ENCODE measurements at places on chromosomes 5 and 9.

DNA sequence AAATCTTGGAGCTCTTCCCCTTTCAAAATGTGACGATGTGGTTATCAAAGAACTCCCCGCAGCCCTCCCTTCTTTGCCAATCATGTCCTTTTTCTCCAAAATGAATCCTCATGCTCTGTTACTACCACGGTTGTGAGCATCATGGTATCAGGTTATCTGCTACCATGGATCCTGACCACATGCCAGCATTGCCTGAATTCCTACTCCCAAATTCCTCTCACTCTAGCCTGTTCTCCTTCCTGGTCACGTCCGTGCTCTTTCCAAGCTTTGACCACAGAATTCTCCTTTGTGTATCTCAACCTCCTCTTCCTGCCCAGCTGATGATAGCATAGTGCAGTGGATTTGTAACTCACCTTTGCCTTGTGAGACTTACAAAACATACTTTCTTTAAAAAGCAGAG, 59.5 kb upstream of the FBXL7 start:
- DNase-seq, result no peak

DNA sequence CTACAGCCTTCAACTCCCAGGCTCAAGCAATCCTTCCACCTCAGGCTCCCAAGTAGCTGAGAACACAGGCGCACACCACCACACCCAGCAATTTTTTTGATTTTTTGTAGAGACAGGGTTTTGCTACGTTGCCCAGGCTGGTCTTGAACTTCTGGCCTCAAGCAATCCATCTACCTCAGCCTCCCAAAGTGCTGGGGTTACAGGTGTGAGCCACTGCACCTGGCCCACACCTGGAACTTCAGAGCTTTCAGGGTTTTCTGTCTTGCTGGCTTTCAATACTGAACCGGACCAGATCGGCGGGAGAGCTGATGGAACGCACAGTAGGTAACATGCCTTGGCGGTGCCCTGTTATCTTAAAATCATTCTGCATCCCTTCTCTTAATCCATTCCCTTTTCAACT, 30.8 kb downstream of the IPPK start:
- DNase-seq, result no peak

GRCh38 chr5:132461569-132462070, 29.0 kb downstream of the IRF1 start:
- DNase-seq, result no peak

- no peak for DNase-seq
Observed at GRCh38 chr5:154756868-154757813, 2.0 kb downstream of the LARP1 start.

DNA sequence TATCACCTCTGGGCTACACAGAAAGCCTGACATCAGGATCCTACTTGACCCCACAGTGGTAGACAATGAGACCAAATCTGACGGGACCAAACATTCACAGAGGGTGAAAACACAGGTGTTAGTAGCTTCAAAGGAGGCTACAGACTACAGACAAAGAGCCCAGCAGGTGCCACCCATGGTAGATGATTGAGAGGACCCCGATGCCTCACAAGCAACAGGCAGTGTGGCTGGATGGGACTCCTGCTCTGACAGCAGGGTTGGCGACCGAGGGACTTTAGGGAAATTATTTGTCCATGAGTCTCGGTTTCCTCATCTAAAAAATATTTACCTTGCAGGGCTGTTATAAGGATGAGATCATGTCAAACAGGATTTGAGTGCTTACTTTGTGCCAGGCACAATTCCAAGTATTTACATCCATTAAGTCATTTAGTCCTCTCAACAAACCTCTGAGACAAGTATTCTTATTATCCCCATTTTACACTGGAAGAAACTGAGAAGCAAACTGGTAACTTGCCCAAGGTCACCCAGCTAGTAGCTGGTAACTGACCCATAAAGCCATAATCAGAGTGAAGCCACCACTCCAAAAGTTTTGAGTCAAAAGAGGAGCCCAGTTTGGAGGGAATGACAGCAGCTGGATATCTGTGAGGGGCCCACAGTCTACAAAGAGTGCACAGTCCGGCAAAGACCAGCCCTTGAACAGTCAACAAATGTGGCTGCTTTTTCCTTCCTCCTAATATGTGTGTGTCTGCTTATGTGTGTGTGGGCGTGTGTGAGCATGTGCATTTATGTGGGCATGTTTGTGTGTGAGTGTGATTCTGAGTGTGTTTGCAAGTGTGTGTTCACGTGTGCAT, 502.0 kb downstream of the BNC2 start:
- no peak for DNase-seq

- DNase-seq, result no peak
Observed at GRCh38 chr9:81683704-81684103, 5.6 kb downstream of the TLE1 start.

DNA sequence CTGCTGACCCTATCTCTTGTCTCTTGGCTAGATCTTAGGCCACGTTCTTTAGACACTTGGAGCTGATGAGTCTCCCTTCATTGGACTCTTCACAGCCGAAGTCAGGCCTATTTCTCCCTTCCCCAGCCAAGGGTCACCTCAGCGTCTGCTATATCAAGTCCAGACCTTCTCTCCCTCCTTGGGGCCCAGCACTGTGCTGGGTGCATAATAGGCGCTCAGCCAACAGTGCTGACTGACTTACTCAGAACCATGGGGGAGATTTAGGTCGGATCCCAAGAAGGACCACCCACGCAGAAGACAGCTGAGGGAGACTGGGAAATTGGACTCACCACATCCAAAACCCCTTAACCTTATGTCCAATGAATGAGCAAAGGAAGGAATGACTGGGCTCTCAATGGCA, 5.6 kb upstream of the AMBP start:
- no peak for DNase-seq

- no peak for DNase-seq
Observed at GRCh38 chr9:19416143-19416542, 7.3 kb downstream of the ACER2 start.

DNA sequence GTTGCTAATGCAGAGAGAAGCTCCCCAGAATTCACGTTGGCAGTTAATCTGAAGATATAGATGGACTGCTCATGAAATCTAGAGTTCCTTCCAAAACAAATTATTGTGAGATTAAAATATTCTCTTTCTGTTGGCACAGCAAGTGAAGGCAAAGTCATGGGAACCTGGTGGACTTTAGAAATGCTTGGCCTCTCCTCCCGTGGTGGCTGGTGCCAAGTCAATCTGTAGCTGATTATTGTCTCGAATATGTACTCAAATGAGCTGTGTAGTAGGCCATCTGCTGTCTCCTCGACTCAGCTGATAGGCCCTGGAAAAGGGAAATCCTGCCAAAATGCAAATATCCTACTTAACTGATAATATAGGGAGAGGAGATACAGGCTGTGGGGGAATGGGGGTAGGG, 69.3 kb downstream of the DAPK1 start:
- no peak for DNase-seq

DNA sequence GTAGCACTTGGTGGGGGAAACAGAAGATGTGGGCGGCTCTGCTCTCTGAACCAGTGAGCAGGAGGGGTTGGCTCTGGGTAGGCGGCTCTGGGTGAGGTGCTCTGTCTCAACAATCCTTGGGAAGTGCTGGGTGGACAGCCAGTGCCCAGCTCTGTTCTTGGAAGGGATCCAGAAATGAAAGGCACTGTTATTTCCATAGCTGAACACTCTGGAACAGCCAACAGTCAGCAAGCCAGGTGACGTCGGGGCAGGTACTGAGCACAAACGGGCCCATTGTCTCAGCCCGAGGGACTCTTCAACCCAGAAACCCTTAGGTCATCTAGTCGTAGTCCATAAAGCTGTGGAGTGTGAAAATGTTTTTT, 36.3 kb downstream of the OLFM1 start:
- DNase-seq, result no peak

GRCh38 chr5:89281766-89282553, 399.0 kb upstream of the MEF2C start:
- DNase-seq, result no peak

DNA sequence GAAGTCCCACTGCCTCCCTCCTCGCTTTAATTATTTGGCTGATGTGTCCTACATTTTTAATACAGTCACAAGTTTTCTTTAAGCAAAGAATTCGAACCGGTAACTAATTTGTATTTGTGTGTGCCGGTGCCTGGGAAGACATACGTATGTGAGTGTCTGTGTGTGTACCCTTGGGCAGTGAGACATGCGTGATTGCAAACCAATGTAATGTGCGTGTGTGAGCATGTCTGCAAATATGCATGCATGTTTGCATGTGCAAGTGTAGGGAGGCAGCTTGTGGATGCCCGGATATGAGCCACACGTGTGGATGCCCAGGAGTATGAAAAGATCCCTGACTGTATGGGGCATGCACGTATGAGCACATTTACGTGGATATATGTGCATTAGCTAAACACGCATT, 44.4 kb upstream of the NEK6 start:
- DNase-seq, result no peak

DNA sequence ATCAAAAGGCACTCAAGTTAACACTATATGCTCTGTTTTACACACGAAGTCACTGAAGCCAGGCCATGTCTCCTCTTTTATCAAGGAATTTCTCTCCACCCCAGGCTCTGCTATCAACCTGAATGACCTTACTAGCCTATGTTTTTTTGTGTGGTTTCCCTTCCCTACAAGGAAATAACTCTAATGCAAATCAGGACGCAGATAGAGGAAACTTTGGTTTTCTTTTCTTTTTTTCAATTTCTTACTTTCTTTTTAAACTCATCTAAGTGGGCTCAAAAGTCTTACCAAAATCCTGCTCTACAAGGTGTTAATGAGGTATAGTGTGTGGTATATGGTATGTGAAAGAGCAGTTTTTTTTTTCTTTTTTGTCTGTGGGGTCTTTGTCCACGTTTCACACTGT, 5.5 kb upstream of the SLC46A2 start:
- no peak for DNase-seq

DNA sequence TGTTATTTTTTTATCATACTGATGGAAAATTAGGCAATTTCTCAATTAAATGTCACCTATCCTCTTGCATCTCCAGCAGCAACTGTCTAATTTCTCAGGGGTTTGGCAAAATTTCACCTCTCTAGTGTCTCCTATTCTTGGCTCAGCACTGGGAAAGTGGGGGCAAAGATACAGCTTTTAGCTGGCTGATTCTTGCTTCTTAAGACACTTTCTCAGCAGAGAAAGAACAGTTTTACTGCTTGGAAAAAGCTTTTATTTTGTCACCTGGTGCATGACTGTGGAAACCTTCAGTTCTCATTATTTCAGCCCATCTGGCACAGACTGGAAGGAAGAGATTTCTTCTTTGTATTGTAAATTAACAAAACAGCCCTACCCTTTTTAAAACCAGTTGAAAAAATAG, 283.6 kb upstream of the SGCD start:
- no peak for DNase-seq

DNA sequence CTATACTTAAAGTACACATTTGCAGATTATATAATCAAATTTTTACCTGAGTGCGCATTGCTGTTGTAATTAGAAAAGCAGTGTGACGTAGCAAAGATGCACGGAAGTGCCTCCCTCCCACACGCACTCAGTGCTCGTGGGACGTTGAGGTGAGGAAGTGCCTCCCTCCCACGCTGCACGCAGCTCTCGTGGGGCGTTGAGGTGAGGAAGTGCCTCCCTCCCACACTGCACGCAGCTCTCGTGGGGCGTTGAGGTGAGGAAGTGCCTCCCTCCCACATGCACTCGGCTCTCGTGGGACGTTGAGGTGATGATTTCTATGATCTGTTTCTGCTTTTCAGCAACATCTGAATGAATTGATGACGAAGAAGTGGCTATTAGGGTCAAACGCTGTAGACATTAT, 21.0 kb downstream of the EXOC3 start:
- DNase-seq, result no peak

DNA sequence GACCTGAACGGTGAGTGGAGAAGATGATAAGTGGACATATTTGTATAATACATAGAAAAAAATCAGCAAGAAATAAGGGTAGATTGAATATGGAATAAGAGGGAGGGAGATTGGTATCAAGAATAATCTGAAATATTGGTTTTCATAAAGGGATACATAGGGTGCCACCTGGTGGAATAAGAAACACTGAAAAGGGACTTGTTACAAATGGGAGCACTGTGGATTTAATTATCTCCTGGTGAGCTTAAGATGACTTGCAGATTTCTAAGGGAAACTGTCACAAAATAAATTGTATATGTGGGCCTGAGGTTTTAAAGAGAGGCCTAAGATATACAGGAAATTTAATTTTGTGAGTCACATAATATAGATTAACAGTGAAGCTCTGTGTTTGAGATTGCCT, 1403.5 kb upstream of the CDH18 start:
- no peak for DNase-seq

DNA sequence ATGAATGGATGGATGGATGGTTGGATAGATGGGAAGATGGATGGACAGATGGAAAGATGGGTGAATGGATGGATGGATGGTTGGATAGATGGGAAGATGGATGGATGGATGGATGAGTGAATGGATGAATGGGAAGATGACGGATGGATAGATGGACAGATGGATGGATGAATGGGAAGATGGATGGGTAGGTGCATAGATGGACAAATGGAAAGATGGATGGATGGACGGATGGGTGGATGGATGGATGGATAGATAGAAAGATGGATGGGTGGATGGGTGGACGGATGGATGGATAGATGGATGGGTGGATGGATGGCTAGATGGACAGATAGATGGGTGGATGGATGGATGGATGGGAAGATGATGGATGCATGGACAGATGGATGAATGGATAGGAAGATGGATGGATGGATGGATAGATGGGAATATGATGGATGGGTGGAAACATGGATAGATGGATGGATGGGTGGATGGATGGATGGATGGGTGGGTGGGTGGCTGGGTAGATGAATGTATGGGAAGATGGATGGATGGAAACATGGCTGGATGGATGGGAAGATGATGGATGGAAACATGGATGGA, 16.5 kb upstream of the EXOC3 start:
- no peak for DNase-seq

DNA sequence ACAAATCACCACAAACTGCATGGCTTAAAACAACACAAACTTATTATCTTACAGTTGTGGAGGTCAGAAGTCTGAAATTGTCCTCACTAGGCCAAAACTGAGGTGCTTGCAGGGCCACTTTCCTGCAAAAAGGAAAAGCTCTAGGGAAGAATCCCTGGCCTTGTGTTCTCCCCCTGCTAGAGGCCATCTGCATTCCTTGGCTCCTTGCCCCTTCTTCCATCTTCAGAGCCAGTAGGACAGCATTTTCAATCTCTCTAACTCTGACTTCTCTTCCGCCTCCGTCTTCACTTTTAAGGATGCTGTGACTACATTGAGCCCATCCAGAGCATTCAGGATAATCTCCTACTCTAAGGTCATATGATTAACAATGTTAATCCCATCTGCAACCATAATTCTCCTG, 236.6 kb downstream of the CDK5RAP2 start:
- no peak for DNase-seq

GRCh38 chr5:104793031-104793754, 1230.6 kb upstream of the NUDT12 start:
- DNase-seq, result no peak

DNA sequence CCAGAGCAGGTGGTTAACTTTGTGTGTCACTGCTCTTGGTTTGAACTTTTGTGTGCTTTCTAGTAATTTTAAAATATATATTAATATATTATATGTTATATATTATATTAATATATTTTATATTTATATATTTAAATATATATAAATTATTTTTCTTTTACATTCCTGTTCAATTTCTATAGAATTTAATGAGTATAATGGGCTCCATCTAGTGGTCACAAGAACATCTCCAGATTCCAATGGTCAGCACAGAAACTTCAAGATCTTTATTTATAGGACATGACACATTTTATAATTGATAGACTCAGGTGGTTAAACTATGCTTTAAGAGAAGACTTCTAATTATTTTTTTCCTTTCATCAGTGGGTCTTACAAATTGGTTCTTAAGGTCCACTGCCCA, 39.1 kb downstream of the COL23A1 start:
- no peak for DNase-seq
